ENCODE measurements at places on chromosomes 3 and 15.

DNA sequence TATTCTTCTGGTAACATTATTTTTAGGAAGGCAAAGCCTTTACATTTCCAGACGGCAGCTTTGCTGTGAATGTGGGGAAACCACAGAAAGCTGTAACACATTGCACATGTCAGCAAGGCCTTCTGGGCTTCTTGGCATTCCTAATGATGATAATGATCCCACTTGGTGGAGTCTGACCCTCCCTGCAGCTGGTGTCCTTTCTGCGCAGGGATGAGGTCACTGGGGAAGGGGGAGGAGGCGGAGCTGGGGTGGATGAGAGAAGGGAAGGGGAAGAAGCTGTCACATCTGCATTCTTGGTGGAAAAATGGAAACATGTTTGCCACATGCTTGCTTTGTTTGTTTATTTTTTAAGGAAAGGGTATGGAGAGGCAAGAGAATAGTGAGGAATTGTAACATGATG, 68.6 kb downstream of the FILIP1L start:
- DNase-seq: peak; percentile 60

- DNase-seq: no peak
Measured at GRCh38 chr3:134743006-134743405, 52.1 kb upstream of the EPHB1 start.

DNA sequence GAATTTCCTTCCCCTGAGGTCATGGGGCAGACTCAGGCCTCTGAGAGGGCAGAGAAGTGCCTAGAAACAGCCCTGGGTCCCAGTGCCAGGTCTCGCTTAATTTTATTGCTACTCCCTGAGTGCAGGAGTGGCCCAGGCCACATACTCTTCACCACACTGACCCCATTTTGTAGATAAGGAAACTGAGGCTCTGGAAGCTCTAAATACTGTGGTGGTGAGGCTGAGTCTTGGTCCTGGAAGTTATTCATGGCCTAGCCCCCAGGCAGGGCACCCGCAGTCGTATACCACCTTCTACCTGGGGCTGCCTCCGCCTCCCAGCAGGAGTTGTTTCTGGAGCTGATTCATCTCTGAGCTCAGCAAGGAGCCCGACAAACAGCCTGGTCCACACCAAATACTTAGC, 9.8 kb downstream of the ATP2B2 start:
- no peak for DNase-seq

- DNase-seq: no peak
Measured at GRCh38 chr15:36407647-36408046, 171.8 kb upstream of the CDIN1 start.

DNA sequence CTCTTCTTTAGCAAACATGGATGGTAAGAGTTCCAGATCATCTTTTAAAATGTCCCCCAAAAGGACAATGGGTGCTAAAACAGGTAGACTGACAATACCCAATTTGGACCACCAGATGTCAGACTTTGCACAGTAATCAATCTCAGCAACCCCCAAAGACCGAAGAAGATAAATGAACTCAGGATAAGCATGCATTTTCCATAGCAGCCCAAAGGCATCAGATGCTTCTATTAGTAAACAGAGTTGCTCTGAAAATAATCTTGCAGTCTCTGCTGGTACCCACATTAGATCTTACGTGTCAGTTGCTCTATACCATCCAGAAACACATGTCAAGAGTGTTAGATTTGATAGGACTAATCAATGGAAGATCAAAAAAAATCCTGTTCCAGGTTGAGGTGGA, 20.6 kb downstream of the MYH15 start:
- DNase-seq: no peak

DNA sequence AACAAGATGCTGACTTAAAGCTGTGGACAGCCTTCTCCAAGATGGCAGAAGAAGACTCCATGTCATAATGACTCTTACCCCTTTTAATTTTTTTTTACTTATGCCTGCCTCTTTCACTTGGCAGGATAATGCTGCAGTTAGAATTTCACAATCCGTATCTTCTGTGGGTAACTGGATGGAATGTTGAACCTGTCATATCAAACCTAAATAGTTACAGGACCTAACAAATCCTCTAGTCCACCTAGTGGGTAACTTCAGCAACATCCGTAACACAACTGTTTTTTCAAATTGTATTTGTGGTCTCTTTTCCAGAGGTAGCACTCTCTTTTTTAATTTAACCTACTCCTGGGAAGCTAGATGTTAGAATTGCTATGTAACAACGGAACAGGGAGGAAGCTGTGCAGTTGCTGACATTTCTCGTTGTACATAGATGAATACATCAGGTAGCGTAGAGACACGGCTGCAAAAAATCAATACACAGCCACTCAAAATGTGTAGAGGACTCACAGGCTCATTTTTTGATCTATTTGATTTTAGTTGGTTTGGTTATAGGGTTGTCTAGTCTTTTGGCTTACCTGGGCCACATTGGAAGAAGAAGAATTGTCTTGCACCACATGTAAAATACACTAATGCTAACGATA, 43.9 kb upstream of the TRPM1 start:
- no peak for DNase-seq

- DNase-seq: no peak
Measured at GRCh38 chr15:67941648-67942310, 101.9 kb upstream of the RNU6-1 start.

- no peak for DNase-seq
Measured at GRCh38 chr3:73950865-73951558, 326.3 kb upstream of the PDZRN3 start.

GRCh38 chr3:45795882-45796765, at the start of gene SLC6A20:
SLC6A20 (minus strand) TSS chr3:45796536; CDS start chr3:45796419, 117 bp downstream.
- DNase-seq: peak; percentile 57

DNA sequence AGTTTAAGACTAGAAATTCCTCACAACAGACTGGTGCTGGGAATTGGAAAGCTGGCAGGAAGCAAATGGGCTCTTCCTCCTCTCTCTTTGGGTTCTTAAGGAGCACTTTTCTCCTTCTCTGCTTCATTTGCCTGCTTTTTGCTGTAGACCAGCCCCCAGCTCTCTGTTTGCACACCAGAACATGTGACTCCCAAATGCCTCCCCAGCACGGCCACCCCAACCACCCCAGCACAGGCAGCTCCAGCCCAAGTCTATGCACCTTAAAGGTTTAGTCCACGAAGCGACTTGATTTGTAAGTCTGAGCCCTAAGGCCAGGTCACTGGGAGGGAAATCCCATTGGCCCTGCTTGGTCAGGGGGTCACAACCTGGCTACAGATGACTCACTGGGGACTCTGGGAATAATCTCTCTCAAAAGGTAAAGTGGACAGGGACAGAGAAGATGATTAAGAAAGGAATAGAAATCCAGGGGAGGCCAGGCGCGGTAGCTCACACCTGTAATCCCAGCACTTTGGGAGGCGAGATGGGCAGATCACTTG, 377.8 kb upstream of the PROK2 start:
- no peak for DNase-seq

GRCh38 chr3:89186456-89186855, 79.0 kb downstream of the EPHA3 start:
- no peak for DNase-seq

DNA sequence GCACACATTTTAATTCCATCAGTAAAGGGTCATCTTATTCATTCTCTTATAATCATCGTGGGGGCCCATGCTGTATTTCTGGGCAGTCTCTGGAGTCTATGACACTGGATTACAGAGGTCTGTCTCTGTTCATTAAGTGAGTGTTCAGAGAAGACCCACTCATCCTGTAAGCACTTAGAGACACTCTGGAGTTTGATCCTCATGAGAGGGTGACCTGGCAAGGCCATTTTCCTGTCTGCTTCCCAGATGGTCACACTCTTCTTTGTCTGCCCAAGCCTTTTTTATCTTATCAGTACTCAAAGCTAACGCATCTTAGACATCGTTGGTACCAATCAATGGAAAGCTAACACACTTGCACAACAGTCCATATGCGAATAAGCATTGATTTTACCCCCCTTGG, 333.1 kb downstream of the RORA start:
- no peak for DNase-seq

DNA sequence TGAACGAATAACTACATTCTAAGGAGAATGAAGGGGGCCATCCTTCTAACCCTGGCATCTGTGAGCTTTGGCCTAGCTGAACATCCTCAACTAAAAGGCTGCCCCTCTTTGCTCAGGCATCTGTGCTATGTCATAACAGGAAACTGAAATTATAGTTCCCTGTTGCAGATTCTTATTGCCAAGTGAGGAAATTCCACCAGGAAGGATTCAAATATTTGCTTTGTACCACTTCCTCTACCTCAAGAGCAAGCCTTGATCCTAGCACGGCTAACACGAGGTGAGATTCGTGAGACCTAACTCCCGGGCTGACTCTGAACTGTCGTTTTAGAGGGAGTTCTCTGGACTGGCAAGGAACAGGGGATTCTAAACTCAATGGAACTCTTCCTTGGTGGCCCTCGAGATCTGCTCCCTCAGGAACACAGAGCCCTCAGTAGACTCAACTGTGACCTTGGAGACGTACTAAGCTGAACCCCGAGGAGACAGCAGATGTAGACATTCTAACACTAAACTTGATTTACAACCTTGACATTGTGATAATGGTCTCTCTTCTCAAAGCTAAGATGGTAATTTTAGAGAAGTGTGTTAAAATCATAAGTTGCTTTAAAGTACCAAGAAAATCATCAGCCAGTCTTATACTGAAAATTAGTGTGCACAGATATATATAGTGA, 4.2 kb downstream of the SPG21 start:
- DNase-seq: no peak

DNA sequence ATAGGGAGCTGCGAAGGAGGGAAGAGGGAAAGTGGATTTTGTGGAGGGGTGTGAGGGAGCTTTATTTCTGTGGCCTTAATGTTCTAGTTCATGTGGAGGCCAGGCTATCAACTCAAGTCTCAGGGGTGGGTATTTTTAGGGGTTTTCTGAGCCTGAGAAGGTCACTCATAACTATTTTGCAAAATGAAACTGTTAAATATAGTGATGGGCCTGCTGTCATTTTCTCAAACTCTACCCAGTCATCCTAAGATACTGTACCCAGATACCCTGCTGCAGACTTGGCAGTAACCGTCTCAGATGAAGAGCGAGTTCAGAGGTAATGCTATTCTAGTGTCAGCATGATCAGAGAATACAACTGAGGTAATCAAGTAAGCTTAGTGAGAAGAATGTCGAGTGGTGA, 545.0 kb upstream of the TBL1XR1 start:
- no peak for DNase-seq

GRCh38 chr15:66721501-66721937, 19.5 kb downstream of the SMAD6 start:
- no peak for DNase-seq

DNA sequence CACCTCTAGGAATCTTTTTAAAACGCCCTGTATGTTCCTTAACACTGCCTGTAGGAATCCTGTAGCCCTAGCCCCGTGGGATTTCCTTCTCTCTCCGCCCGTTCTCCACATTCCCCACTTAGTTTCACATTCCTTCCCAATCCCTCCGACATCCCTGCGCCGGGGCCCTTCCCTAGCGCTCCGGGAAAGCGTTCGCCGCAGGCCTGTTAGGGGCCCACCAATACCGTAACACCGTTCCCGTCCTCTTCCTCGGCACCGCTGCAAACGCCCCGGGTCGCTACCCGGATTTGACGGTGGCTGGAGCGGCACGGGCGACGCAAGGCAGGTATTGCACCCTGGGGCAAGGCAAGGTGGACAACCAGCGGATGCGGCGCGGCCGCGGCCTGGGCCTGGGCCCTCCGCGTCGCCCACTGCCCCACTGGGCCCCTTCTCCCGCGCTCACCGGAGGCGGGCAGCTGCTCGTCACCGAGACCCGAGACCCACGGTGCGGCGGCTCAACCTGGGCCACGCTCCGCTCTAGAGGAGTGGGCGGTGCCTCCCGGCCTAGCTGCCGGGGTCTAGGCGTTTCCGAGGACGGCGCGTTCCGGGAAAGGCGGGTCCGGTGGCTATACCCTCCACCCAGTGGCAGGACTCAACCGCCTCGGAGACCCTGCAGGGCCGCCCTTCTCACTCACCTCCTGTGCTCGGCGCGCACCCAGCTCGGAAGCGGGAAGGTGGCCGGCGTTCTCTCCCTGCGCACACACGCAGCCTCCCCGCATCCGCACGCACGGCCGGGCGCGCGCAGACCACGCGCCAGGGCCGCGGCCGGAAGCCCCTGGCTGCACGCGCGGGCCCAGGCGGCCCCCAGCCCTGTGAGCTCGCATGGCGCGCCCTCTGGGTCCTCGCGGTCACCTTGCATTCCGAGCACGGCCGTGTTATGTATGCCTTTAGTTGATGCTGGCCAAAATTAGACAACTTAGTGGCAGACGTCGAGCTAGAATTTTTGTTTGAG, at the start of gene B3GALNT1:
TSS of gene B3GALNT1 (minus strand) at position 789 of the 991 bp plus-strand sequence. CDS start 18,595 bp downstream, outside the sequence.
- DNase-seq: peak; percentile 54

DNA sequence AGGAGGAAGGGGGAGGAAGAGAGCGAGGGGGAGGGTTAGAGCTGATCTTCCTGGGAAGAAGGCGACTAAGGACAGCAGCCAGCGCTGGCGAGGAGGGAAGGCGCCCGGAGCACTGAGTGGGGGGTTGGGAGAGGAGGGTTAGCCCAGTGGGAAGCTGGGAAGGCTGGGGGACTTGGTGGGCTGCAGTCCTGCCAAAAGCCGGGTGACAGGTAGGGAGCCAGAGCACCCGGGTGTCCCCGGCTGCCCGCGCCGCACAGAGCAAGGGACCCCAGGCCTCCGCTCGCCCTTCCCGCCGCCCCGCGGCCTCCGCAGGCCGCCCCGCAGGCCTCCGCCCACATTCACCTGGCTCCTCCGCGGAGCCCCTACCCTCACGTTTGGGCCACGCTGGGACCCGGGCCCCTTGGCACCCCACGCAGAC, 448 bp downstream of the SLC12A8 start:
- peak; percentile 47 for DNase-seq

DNA sequence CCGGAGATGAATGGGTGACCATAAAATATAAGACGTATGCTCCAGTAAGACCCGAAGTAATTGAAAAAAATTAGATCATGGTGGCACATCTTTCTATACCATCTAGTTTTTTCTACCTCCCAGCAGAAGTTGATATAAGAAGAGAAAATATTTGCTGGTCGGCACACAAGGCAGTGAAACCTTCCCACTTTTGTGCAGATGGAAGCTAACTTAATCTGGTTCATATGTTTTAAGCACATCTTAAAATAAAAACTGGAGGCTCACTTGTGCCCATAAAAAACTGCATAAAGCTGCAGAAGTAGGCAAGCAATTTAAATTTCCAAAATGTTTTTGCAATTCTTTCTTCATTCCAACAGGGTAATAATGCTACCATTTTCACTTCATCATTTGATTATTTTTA, 449.2 kb downstream of the CNTN3 start:
- DNase-seq: no peak

DNA sequence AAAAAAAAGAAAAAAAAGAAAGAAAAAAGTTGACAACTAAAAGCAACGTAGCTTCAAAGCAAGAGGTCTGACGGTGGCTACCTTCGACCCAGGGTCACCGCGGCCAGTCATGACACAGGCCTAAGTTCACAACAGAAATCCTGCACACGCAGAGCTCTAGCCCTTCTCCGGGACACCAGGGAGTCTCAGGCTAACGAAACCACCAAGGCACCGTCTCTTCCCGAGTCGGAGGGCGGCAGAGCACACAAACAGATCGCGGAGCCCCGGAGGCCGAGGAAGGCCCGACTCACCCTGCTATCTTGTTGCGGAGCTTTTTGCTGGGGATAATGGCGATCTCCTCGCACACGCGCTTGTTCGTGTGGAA, 584 bp downstream of the RPS17 start:
- DNase-seq: no peak

Data from mucosa of descending colon (tissue), 3 donors.